ENCODE measurements at places on chromosomes 3 and 15. TPM values are rescaled to one million over a fixed set of nuclear protein-coding genes. Genes with fewer than 3 reads are reported as not detected.

Gene COLQ
- 0.35 TPM for total RNA-seq

Gene GHRL
- total RNA-seq: not detected

Gene MED12L
- 0.30 TPM for total RNA-seq

Gene CLRN1
- total RNA-seq: not detected

Gene TICRR
- total RNA-seq: 0.35 TPM

Gene NR2F2
- 8.5 TPM for total RNA-seq

Gene CHL1
- not detected for total RNA-seq

Gene CHST2
- 8.2 TPM for total RNA-seq

Gene ZNF80
- total RNA-seq: not detected

Gene WDR49
- 0.08 TPM for total RNA-seq

Gene RPUSD2
- total RNA-seq: 14.7 TPM

Gene MOBP
- total RNA-seq: not detected

Gene CRYGS
- total RNA-seq: 0.75 TPM

Gene C3orf38
- total RNA-seq: 17.6 TPM

Gene TMEM212
- total RNA-seq: not detected

Gene KBTBD13
- not detected for total RNA-seq

Gene CNTN6
- not detected for total RNA-seq

Gene TMEM158
- 8.7 TPM for total RNA-seq

Gene SLC9C1
- total RNA-seq: 0.70 TPM

Gene CAPN3
- total RNA-seq: 0.60 TPM

Gene CACNA2D2
- total RNA-seq: not detected

Gene DZIP3
- 5.4 TPM for total RNA-seq

Gene PLAAT1
- total RNA-seq: not detected

Gene IRAK2
- 6.8 TPM for total RNA-seq

Gene CPEB1
- 1.7 TPM for total RNA-seq

Gene NLGN1
- total RNA-seq: 3.0 TPM

Gene CLDN1
- 0.12 TPM for total RNA-seq

Gene ST3GAL6
- 3.0 TPM for total RNA-seq

Gene DPPA2
- total RNA-seq: not detected

Gene TGFBR2
- total RNA-seq: 216 TPM

Gene LMCD1
- 24.9 TPM for total RNA-seq

Gene TBC1D21
- total RNA-seq: not detected

Gene CIB2
- total RNA-seq: 1.4 TPM

Gene MAGEL2
- total RNA-seq: under 0.01 TPM

Gene COPG1
- total RNA-seq: 490 TPM

Gene TEX55
- not detected for total RNA-seq

Gene SLC51A
- not detected for total RNA-seq

Gene RASA2
- 15.6 TPM for total RNA-seq

Gene DUOXA2
- total RNA-seq: not detected

Gene HTD2
- total RNA-seq: 5.3 TPM

Gene SCAP
- 44.9 TPM for total RNA-seq

Gene RFTN1
- total RNA-seq: 39.8 TPM

Gene TARS3
- total RNA-seq: 8.5 TPM

Gene SPPL2A
- 61.1 TPM for total RNA-seq

Gene PLCB2
- 0.23 TPM for total RNA-seq

Gene KIF7
- 10.7 TPM for total RNA-seq

Gene RARRES1
- 9.0 TPM for total RNA-seq

Gene SCN11A
- total RNA-seq: under 0.01 TPM

Gene MPI
- total RNA-seq: 62.5 TPM

Gene ROBO2
- 4.9 TPM for total RNA-seq

Gene SLC2A2
- not detected for total RNA-seq

Gene EFCC1
- total RNA-seq: under 0.01 TPM

Gene SMCO1
- not detected for total RNA-seq

Gene DLEC1
- total RNA-seq: under 0.01 TPM

All from smooth muscle cell of the coronary artery (primary cell).